ENCODE measurements at places on chromosomes 6 and 20.

- DNase-seq, result no peak
Observed at GRCh38 chr6:163902993-163903392, 488.5 kb downstream of the QKI start.

- DNase-seq, result no peak
Observed at GRCh38 chr6:158409451-158409850, 97.2 kb downstream of the TULP4 start.

DNA sequence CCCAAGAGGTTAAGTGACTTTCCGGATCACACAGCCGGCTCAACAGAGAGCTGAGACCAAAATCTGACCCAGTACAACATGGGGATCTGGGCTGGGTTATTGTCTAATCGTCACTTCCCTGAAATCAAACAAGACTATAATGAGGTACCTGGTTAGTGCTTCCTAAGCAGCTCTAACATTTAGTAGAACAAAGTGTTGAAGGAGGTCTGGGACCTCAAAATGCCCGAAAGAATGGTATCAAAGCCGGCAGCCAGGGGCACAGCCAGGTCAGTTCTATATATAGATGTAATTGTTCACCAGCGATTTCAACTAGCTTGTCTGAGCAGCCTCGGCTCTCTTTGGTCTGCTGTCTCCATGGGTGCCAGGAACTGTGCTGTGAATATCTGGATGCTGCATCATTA lies 245.5 kb upstream of the ECI2 start:
- no peak for DNase-seq

GRCh38 chr20:57622579-57623381 lies 2.6 kb upstream of the ZBP1 start:
- peak; percentile 63 for DNase-seq

GRCh38 chr20:7736336-7736735 lies 203.9 kb downstream of the HAO1 start:
- DNase-seq, result peak; percentile 50

DNA sequence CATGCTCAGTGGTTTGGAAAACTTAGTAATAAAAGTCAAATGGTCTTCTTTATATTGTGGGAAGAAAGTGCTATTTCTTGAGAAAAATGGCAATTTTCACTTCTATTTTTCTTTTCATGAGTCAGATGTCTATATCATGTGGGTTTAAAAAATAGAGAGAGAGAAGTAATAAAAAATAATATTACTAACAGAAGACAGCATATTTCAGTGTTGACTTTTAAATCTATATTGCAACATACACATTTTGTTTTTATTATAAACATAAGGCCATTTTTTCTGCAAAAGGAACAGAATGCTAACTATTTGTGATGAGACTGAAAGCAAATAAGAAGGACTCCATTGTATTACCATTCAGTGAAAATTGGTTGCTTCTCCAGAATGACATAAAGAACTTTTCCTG lies 135.1 kb upstream of the CNR1 start:
- DNase-seq, result no peak

- DNase-seq, result no peak
Observed at GRCh38 chr6:161199850-161200249, 74.0 kb downstream of the AGPAT4 start.

- no peak for DNase-seq
Observed at GRCh38 chr20:16922834-16923233, 174.7 kb downstream of the OTOR start.

GRCh38 chr6:84392261-84392660 lies 164.8 kb upstream of the CEP162 start:
- DNase-seq, result no peak

- DNase-seq, result no peak
Observed at GRCh38 chr6:162074641-162075275, 652.8 kb downstream of the PRKN start.

DNA sequence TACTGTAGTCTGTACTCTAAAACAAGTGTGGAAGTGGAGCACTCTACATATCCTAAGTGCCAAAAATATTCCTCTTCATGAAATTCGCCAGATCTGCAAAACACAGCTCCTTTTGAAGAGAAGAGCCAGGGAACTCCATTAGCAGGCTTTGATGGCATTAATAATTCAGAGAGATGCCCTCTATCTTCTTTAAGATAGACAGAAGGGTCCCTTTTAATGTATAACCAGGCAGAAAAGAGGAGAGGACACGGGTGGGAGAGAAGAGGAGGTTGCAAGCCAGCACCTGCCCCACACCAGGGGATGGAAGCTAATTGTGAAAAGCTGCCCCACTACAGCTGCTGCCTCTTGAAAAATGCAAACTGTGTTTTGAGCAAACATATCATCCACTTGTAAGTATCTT lies 3.7 kb upstream of the RFPL4B start:
- DNase-seq, result no peak

- no peak for DNase-seq
Observed at GRCh38 chr20:49430320-49430719, 52.1 kb downstream of the KCNB1 start.

- no peak for DNase-seq
Observed at GRCh38 chr20:53829255-53829723, 235.7 kb upstream of the ZNF217 start.
